ENCODE measurements at places on chromosomes 2 and 18. TPM values are rescaled to one million over a fixed set of nuclear protein-coding genes. Genes with fewer than 3 reads are reported as not detected.

RAB6C gene
- not detected for total RNA-seq

GYPC gene
- total RNA-seq = 125 TPM

CKAP2L gene
- total RNA-seq = 6.9 TPM

DCDC2C gene
- total RNA-seq = 0.39 TPM

GRCh38 chr2:217989221-217989948 lies 13.4 kb downstream of the TNS1 start:
- H3K36me3 ChIP-seq = peaks cover 6% of the 10 kb centered on the region
- H3K27ac ChIP-seq = peak overlapping the region; percentile 40
- no peak overlapping the region for H3K4me3 ChIP-seq
- peaks cover 45% of the 10 kb centered on the region for H3K4me1 ChIP-seq
- peak; percentile 34 for DNase-seq

NEU2 gene
- not detected for total RNA-seq

- no peak for DNase-seq
- no peaks in the 10 kb centered on the region for H3K36me3 ChIP-seq
- H3K27me3 ChIP-seq = no peaks in the 10 kb centered on the region
Measured at GRCh38 chr2:220396287-220396686, 768.9 kb downstream of the SLC4A3 start.

- H3K36me3 ChIP-seq = no peaks in the 10 kb centered on the region
- no peak overlapping the region for H3K4me3 ChIP-seq
- H3K27ac ChIP-seq = no peak overlapping the region
- H3K4me1 ChIP-seq = no peaks in the 10 kb centered on the region
- no peaks in the 10 kb centered on the region for H3K27me3 ChIP-seq
Measured at GRCh38 chr2:191758518-191759507, 80.9 kb downstream of the NABP1 start.

DNA sequence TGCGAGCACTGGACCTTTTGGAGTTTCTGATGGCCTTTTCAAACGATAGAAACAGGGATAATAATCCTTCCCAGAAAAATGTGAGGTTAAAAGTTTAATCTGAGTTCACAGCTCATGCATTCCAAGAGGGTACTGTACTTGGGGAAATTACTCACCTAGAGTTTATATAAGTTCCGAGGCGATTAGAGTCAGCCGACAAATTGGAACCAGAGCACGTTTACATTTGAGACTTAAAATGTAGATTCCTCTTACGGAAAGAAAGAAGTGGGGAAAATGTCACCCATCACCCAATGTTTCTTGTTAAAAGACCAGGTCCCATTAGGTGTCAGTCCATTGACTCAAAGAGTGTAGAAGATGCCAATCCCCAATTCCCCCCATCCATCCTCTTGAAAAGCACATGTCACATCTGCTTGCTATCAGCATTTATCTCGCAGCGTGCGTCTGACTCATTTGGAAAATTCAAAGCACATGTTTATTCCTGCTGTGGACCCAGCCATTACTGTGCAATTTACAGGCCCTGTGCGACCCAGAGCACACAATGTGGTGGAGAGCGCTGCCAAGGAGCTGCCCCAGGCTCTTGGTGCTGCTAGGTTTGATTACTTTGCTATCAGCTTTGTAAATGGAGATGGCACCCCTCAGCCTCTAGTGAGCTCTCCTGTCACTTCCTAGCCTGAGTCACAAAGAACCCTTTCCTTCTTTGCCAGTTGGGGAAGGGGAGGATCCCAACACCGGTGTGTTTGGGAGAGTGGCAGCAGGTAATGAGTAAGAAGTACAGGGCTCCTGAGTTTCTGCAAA lies 104.8 kb downstream of the COLEC12 start:
- H3K4me3 ChIP-seq = no peak overlapping the region
- H3K4me1 ChIP-seq = no peaks in the 10 kb centered on the region
- DNase-seq = no peak
- H3K27ac ChIP-seq = no peak overlapping the region
- no peaks in the 10 kb centered on the region for H3K27me3 ChIP-seq

GRCh38 chr2:101036562-101036961 lies 34.5 kb downstream of the RPL31 start:
- no peaks in the 10 kb centered on the region for H3K4me1 ChIP-seq
- no peak overlapping the region for H3K27ac ChIP-seq
- DNase-seq = no peak
- no peak overlapping the region for H3K4me3 ChIP-seq
- no peaks in the 10 kb centered on the region for H3K27me3 ChIP-seq
- peaks cover 31% of the 10 kb centered on the region for H3K36me3 ChIP-seq

DNA sequence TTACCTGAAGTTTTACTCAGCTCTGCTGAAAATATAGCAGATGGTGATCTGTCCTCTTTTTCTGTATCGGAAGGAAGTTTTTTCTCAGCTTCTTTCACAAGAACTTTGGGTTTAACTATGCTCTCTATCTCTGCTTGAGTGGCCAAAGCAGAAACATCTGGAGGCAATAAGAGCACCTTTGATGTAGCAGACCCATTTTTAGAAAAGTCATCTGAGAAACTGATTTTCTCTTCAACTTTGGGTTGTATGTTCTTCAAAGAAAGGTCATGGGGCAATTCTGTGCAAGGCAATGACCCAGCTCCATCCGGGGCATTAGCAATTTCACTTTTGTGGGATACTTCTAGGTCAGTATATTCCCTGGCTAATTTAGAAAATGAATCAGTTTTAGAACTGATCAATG lies 25.2 kb downstream of the RTN4 start:
- no peak overlapping the region for H3K4me3 ChIP-seq
- no peak for DNase-seq
- no peaks in the 10 kb centered on the region for H3K36me3 ChIP-seq
- no peak overlapping the region for H3K27ac ChIP-seq
- H3K27me3 ChIP-seq = no peaks in the 10 kb centered on the region

NBAS gene
- 50.4 TPM for total RNA-seq

- DNase-seq = no peak
- no peak overlapping the region for H3K27ac ChIP-seq
- H3K36me3 ChIP-seq = peaks cover 17% of the 10 kb centered on the region
- no peak overlapping the region for H3K4me3 ChIP-seq
- H3K27me3 ChIP-seq = no peaks in the 10 kb centered on the region
- H3K4me1 ChIP-seq = no peaks in the 10 kb centered on the region
Measured at GRCh38 chr2:190674966-190675650, 26.2 kb downstream of the NAB1 start.

- no peak overlapping the region for H3K27ac ChIP-seq
- no peaks in the 10 kb centered on the region for H3K4me1 ChIP-seq
- H3K4me3 ChIP-seq = no peak overlapping the region
- no peaks in the 10 kb centered on the region for H3K27me3 ChIP-seq
- DNase-seq = no peak
Measured at GRCh38 chr2:17355608-17356329, 162.5 kb downstream of the RAD51AP2 start.

GRCh38 chr18:275486-275885 lies 7.6 kb upstream of the THOC1 start:
- H3K27ac ChIP-seq = no peak overlapping the region
- no peak for DNase-seq
- no peaks in the 10 kb centered on the region for H3K4me1 ChIP-seq
